ENCODE measurements at places on chromosomes 3 and 15. TPM values are rescaled to one million over a fixed set of nuclear protein-coding genes. Genes with fewer than 3 reads are reported as not detected.

The ZNF80 gene
- total RNA-seq, result not detected

The DZIP1L gene
- 38.7 TPM for total RNA-seq

The CCR4 gene
- total RNA-seq, result not detected

The TIMP4 gene
- total RNA-seq, result 3.3 TPM

The TRH gene
- 0.37 TPM for total RNA-seq

The ABHD17C gene
- total RNA-seq, result 5.5 TPM

The TCAIM gene
- 26.0 TPM for total RNA-seq

The ZNF502 gene
- 9.8 TPM for total RNA-seq

The DLL4 gene
- total RNA-seq, result 31.1 TPM

The TEX55 gene
- total RNA-seq, result not detected

The SIDT1 gene
- 3.7 TPM for total RNA-seq

The HMCES gene
- total RNA-seq, result 17.4 TPM

The SV2B gene
- total RNA-seq, result 1.1 TPM

The RRP9 gene
- total RNA-seq, result 4.4 TPM

The ACAA1 gene
- 54.1 TPM for total RNA-seq

The P2RY1 gene
- total RNA-seq, result 7.9 TPM

The FGF12 gene
- total RNA-seq, result not detected

The FMN1 gene
- 1.3 TPM for total RNA-seq

The CCR9 gene
- total RNA-seq, result not detected

The LCTL gene
- total RNA-seq, result not detected

The CPN2 gene
- total RNA-seq, result not detected

The C3orf49 gene
- not detected for total RNA-seq

The FBXL2 gene
- 24.3 TPM for total RNA-seq

The ZNF660 gene
- total RNA-seq, result 3.8 TPM
